Aorta (tissue), 5 donors: ENCODE measurements at places on chromosomes 12 and 14. TPM values are rescaled to one million over a fixed set of nuclear protein-coding genes. Genes with fewer than 3 reads are reported as not detected.

The KLRK1 gene
- total RNA-seq, result 3.5 TPM

The ASCL1 gene
- total RNA-seq, result not detected

The PTHLH gene
- 7.1 TPM for total RNA-seq

The DENND5B gene
- total RNA-seq, result 22.5 TPM

The ALX1 gene
- not detected for total RNA-seq

The CLEC9A gene
- total RNA-seq, result 0.26 TPM

The FOXA1 gene
- total RNA-seq, result not detected

The SNRPF gene
- total RNA-seq, result 14.9 TPM

The CATSPERB gene
- total RNA-seq, result 12.9 TPM

The KCNA1 gene
- total RNA-seq, result 0.39 TPM

The RDH5 gene
- 51.1 TPM for total RNA-seq

The NRL gene
- 1.1 TPM for total RNA-seq

The FSCB gene
- not detected for total RNA-seq

The KRT6B gene
- total RNA-seq, result not detected

The ACAD10 gene
- total RNA-seq, result 16.0 TPM

The MTRFR gene
- 8.6 TPM for total RNA-seq

The NFE2 gene
- 3.2 TPM for total RNA-seq

The KCNH5 gene
- not detected for total RNA-seq

The BMP4 gene
- 28.5 TPM for total RNA-seq

The MAP3K12 gene
- 21.2 TPM for total RNA-seq

The PMCH gene
- not detected for total RNA-seq

The KRT71 gene
- not detected for total RNA-seq

The INHBC gene
- total RNA-seq, result not detected

The SLC17A8 gene
- not detected for total RNA-seq

The COA8 gene
- 33.3 TPM for total RNA-seq

The SCFD1 gene
- 97.3 TPM for total RNA-seq

The AHNAK2 gene
- total RNA-seq, result 25.5 TPM

The SLC7A8 gene
- total RNA-seq, result 31.4 TPM

The RERG gene
- 77.3 TPM for total RNA-seq

The CCDC196 gene
- not detected for total RNA-seq

The OR10P1 gene
- total RNA-seq, result not detected

The SLCO1A2 gene
- not detected for total RNA-seq

The CLEC7A gene
- total RNA-seq, result 25.8 TPM

The P2RX2 gene
- 0.27 TPM for total RNA-seq

The SMAGP gene
- total RNA-seq, result 8.4 TPM

The CCDC197 gene
- 0.60 TPM for total RNA-seq

The TDRD9 gene
- 1.7 TPM for total RNA-seq

The CD4 gene
- 40.6 TPM for total RNA-seq

The TMEM63C gene
- 0.06 TPM for total RNA-seq

The PTCSC3 gene
- total RNA-seq, result not detected

The ENDOU gene
- 1.7 TPM for total RNA-seq

The KCNK13 gene
- 0.48 TPM for total RNA-seq

The RNF212B gene
- not detected for total RNA-seq

The LHX5 gene
- total RNA-seq, result not detected

The BDKRB2 gene
- total RNA-seq, result 5.2 TPM

The AMDHD1 gene
- total RNA-seq, result 0.75 TPM

The PLA2G1B gene
- total RNA-seq, result 1.2 TPM
